Mesenchymal stem cell (in vitro differentiated cells and primary cell): ENCODE measurements at places on chromosomes 4 and X.

DNA sequence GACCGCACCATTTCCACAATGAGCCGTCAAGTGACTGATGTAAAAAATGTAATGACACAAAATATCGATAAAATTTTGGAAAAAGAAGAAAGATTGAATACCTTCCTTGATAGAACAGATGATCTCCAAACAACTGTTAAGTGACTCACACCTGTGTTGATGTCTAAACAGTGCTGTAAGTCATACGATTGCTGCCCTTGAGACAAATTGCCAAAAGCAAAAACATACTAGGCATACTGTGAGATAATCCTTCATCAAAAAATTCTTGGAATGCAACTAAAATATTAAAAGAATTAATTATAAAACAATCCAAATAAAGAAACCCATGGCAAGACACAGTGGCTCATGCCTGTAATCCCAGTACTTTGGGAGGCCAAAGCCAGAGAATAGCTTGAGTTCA is 53.4 kb downstream of the HNRNPD start:
- H3K27me3 ChIP-seq = no peaks in the 10 kb centered on the region
- H3K4me1 ChIP-seq = no peaks in the 10 kb centered on the region
- DNase-seq = no peak
- H3K27ac ChIP-seq = no peak overlapping the region
- no peak overlapping the region for H3K4me3 ChIP-seq
- H3K36me3 ChIP-seq = no peaks in the 10 kb centered on the region

- no peaks in the 10 kb centered on the region for H3K4me1 ChIP-seq
- no peak overlapping the region for H3K4me3 ChIP-seq
- H3K27ac ChIP-seq = no peak overlapping the region
Observed at GRCh38 chr4:182717788-182718583, 199.2 kb downstream of the DCTD start.

DNA sequence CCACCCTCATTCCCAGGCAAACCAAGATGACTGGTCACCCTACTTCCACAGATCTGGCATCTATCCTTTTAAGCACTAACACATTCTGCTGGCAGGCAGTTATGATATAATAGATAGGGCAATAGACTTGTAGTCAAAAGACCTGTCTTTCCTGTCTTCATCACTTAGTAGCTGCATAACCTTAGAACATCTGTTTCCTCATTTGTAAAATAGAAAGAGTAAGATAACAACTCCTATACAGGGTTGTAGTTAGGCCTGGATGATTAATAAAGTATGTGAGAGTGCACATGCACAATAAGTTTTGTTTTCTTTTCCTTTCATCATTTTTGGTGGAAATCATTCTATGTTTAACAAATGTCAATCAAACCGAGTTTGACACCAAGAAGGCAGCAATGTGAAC is 72.1 kb downstream of the GPR82 start:
- no peak overlapping the region for H3K27ac ChIP-seq
- no peaks in the 10 kb centered on the region for H3K4me1 ChIP-seq
- peaks cover 8% of the 10 kb centered on the region for H3K27me3 ChIP-seq
- no peak for DNase-seq
- H3K36me3 ChIP-seq = no peaks in the 10 kb centered on the region

DNA sequence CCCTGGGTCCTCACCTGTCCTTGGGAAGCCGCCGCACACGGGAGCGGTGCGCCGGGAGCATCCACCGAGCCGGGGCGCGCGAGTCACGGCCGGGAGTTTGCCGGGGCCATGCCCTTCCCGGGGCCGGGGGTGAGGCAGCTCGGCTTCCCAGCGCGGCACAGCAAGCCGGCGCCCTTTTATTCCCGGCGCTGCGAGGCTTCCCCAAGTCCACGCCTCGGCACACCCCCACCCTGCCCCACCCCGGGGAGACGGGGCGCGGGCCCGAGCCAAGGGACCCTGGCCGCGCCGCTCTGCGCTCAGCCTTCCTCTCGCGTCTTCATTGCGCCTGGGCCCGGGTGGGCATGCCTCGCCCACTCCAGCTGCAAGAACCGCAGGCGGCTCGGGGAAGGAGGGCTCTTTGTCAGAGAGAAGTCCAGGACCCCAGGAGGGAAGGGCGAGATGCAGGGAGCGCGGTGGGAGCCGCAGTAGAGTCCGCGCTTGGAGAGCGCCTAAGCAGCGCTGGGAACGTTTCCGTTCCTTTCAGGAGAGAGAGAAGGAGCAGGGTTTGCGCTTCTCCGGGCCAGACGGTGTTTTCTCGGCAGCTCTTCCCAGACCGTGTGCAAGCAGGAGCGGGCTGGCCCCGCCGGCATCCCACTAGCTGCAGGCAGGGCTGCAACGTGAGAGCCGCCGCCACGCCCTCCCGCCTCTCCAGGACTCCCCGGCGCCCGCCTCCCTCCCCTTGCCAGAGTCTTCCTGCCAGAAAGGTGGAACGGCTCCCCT is at the start of gene MXRA5:
MXRA5 (minus strand) TSS at position 152 of the 759 bp plus-strand sequence. CDS start 2,819 bp downstream, outside the sequence.
- peak within 1 kb of the TSS; percentile 60 for H3K4me3 ChIP-seq
- H3K27ac ChIP-seq = peak within 1 kb of the TSS; percentile 29
- H3K36me3 ChIP-seq = no peaks in the 10 kb centered on the region

GRCh38 chr4:78684325-78685079 is 91.6 kb upstream of the BMP2K start:
- DNase-seq = no peak
- peak overlapping the region; percentile 48 for H3K27ac ChIP-seq
- H3K36me3 ChIP-seq = no peaks in the 10 kb centered on the region
- H3K27me3 ChIP-seq = no peaks in the 10 kb centered on the region
- no peaks in the 10 kb centered on the region for H3K4me1 ChIP-seq

GRCh38 chr4:38105475-38106220 is 145.4 kb downstream of the PTTG2 start:
- H3K36me3 ChIP-seq = peaks cover 28% of the 10 kb centered on the region
- DNase-seq = no peak
- H3K4me1 ChIP-seq = peaks cover 16% of the 10 kb centered on the region
- no peak overlapping the region for H3K27ac ChIP-seq

DNA sequence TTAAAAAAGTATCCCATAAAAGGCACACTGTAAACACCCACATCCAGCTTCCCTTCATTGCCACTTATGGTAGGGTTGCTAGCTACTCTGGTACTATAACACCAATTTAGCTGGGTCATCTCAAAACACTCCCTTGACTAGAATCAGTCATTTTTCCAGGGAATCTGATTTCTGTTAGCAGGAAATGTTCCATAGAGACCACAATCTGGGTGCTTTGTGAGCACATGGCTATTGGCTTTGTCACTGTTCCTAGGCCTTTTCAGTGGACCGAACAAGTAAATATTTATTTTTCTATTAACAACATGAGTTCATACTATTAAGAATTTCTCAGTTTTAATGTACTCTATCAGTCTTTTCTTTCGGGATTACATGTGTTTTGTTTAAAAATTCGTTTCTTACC is 404.7 kb upstream of the GNPDA2 start:
- no peak overlapping the region for H3K27ac ChIP-seq
- no peak for DNase-seq
- no peaks in the 10 kb centered on the region for H3K36me3 ChIP-seq
- H3K4me1 ChIP-seq = no peaks in the 10 kb centered on the region

GRCh38 chrX:82757614-82758013 is 750.5 kb upstream of the POU3F4 start:
- no peak overlapping the region for H3K4me3 ChIP-seq
- H3K27ac ChIP-seq = no peak overlapping the region
- DNase-seq = no peak
- H3K27me3 ChIP-seq = no peaks in the 10 kb centered on the region

DNA sequence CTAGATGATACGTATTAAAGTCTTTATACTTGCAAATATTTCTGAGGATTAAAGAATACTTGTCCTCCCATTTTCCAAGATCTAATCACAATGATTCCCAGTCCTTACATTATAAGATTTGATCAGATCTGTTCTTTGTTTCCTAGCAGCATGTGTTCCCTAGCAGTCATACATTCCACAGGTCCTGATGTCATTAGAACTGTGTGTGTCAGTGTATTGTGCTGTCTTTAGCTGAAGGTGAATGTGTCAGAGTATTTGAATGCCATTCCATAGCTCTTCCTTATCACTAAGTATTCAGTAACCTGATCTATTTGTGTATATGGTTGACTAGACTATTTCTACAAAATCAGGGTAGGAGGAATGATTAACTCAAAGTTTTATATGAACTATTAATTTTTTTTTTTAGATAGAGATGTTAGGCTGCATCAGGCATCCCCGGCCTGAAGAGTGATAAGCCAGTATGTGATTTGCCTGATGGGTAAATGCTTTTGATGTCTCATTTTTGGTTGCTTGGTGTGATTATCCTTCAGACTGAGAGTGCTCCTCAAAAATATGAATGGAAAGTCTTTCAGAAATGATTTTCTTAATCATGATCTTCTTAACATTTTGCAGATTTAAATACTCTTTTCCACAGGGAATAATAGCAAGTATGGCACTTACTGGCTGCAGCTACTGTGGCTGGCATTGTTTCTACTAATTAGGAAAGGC is 4.4 kb downstream of the ADGRL3 start:
- H3K36me3 ChIP-seq = no peaks in the 10 kb centered on the region
- H3K4me1 ChIP-seq = peaks cover 21% of the 10 kb centered on the region
- no peak overlapping the region for H3K4me3 ChIP-seq
- peaks cover 32% of the 10 kb centered on the region for H3K27me3 ChIP-seq
